ENCODE measurements at places on chromosomes 2 and 18.

DNA sequence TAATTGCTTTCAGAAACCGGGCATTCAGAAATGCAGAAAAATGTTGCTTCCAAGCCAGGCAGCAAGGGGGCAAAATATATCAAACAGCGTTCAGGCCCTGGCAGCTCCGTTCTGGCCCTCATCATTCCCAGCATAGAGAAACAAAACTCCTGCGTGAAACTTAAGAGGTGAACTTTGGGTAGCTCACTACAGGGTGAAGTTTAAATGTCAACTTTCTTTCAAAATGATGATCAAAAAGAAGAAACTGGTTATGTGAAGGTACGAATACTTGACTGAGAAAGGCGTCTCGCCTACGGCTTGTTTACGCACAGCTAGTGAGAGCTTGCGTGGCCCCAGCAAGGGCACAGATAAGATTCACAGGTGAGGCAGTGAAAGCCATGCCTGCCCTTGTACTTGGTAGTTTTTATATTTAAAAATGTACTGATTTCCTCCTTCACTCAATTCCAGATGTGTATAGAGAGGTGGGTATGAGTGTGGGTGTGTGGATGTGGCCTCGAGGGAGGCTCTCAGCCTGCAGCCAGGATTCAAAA is 127.5 kb downstream of the NFATC1 start:
- DNase-seq = peak; percentile 63

DNA sequence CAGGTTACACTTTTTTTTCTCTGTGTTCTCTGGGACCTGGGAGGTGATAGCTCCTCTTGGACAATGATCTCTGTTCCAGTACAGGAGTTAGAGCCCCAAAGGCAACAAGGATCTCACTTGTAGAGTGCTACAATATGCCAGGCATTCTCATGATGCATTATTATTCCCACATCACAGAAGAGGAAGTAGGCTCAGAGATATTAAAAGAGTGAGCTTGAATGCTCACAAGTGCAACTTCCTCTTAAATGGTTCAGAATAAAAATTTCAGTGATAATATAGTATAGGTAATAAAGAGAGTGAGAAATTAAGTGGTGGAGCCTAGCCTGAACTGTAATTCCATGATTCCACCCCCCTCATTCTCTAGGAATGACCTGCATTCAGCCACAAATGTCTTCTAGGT is 21.4 kb downstream of the POLE4 start:
- no peak for DNase-seq

GRCh38 chr2:29238497-29238896 is 123.3 kb downstream of the CLIP4 start:
- peak; percentile 14 for DNase-seq

DNA sequence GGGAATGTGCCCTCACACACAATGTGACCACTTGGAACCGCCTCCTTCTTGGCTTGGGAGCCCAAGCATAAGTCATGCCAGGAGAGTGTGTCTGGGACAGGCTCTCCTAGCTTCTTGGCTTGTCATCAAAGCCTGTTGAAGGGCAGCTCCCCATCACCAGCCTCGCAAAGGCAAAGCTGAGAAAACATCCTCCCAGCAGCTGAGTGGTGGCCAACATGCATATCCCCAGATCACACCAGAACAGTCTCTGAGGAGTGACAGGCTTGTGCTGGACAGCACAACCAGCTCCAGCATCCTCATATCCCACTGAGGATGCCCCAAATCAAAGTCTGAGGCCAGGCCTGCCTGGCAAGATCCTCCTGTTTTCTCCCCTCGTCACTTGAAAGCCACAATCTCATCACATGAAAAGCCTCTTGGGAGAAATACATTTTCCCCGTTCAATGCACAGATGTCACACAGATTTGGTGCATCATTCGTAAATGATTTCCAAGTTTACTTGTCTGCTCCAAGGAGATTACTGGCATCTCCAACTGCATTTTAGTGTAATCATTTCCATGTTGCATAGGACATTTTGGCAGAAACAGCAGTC is 269.3 kb downstream of the TTC32 start:
- DNase-seq = no peak

DNA sequence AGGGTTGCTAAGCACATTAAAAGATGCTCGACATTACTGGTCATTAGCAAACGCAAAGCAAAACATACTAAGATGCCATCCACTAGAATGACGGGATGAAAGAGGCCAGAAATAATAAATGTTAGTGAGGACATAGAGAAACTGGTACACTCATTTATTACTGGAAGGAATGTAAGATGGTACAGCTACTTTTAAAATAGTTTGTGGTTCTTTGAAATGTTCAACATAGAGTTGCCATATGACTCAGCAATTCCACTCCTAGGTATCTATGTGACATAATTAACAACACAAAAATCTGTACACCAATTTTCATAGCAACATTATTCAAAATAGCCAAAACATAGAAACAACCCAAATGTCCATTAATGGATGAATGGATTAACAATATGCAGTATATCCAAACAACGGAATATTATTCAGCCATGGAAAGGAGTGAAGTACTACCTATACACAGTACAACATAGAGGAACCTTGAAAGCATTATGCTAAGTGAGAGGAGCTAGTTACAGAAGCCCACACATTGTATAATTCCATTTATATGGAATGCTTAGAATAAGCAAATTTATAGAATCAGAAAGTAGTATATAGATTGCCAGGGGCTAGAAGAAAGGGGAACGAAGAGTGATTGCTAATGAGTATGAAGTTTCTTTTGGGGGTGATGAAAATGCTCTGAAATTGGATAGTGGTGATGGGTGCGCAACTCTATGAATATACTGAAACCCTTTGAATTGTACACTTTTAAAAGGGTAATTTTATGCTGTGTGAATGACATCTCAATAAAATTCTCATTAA is 61.9 kb upstream of the IL1R1 start:
- peak; percentile 85 for DNase-seq
